Stimulated activated effector memory CD8-positive, alpha-beta T cell treated with anti-CD3 and anti-CD28 coated beads, Interleukin-12 subunit alpha, Interleukin-12 subunit beta, amount 100 ng/mL, for 72 hours (primary cell): ENCODE measurements at places on chromosomes 13 and 19.

DNA sequence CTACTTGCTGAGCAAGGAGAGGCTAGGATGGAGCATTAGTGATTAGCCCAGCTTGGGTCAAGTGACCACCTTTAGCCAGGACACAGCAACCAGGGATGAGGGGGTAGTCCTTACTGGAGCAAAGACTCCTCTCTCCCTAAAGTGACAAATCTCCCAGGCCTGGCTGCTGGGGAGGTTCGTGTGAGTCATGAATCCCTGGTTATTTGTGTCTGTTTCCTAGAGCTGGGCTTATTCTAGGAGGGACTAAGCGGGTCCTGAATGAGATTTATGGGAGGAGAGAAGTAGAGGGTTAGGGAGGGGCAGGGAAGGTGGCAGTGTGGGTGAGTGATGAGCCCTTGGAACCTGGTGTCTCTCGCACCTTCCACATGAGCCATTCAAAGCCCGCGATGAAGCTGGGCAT is 487.3 kb downstream of the TSHZ3 start:
- no peak for DNase-seq

DNA sequence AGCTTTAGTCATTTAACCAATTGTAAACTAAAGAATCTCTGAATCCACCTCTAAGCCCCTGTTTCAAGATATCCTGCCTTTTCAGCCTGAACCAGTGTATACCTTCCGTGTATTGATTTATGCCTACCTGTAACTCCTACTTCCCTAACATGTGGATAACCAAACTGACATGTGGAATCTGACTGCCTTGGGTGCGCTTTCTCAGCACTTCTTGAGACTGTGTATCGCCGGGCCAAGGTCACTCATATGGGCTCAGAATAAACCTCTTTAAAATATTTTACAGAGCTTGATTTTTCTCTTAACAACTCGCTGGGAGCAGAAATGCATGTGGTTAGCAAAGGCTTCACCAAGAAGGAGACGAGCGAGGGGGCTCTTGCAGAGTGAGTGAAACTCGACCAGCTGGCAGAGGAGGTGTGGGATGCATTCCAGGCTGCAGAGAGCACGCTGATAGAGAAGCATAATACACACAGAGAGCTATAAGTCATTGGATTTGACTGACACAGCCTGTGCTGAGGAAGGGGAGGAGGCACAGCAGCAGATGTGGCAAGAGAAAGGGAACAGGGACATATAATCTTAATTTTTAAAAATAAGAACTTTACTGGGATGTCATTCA is 268.2 kb upstream of the MAB21L1 start:
- DNase-seq: no peak

DNA sequence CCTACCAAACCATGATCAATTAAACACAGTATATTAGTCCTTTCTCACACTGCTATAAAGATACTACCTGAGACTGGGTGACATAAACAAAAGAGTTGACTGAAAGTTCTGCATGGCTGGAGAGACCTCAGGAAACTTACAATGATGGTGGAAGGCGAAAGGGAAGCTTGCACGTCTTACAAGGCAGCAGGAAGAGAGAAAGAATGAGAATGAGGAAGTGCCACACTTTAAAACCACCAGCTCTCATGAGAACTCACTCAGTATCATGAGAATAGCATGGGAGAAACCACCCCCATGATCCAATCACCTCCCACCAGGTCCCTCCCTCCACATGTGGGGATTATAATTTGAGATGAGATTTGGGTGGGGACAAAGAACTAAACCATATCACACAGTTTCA is 324.9 kb upstream of the ZNF507 start:
- no peak for DNase-seq

DNA sequence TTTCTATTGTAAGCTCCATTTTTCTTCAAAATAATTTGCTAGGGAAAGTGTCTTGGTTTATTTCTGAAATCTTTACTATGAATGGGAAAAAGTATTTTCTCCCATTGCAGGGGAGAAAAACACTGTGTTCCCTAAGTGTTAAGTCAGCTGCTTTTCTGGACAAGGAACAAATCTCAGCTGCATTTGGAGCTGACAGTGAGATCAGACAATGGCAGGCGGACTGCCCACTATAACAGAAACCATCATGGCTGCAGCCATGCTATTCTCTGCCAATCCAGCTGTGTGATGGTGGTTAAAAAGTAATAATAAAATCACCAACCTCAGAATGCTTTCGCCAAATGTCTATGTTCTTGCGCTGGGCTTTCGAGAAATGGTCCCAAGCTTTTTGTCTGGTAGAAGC is 302.7 kb downstream of the DNAJC15 start:
- DNase-seq: no peak
